ENCODE measurements at places on chromosomes 13 and 19.
A peak's percentile ranks its signal among the peaks of the same experiment; 100 is the strongest.

- no peak for DNase-seq
These were observed 2.2 kb downstream of the DMPK start for GRCh38 chr19:45780146-45780447.

DNA sequence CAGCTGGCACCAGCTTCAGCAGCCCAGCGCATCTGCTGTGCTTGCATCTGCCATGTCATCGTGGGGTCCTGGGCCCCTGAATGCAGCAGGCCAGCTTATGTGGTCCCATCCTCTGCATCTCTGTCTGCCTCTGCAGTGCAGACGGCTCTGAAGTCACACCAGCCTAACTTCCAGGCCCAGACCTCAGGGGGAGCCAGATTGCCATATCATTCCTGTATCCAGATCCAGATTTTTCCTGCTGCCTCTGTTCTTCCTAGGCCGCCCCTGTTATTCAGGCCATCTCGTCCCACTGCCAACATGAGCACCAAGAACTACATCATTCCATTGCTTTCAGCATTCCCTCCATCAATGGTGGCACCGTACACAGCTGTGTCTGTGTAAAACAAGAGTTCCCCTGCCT is 571.6 kb downstream of the UQCRFS1 start:
- no peak for DNase-seq

- DNase-seq = no peak
These were observed 77.5 kb downstream of the C13orf42 start for GRCh38 chr13:51033421-51034185.

DNA sequence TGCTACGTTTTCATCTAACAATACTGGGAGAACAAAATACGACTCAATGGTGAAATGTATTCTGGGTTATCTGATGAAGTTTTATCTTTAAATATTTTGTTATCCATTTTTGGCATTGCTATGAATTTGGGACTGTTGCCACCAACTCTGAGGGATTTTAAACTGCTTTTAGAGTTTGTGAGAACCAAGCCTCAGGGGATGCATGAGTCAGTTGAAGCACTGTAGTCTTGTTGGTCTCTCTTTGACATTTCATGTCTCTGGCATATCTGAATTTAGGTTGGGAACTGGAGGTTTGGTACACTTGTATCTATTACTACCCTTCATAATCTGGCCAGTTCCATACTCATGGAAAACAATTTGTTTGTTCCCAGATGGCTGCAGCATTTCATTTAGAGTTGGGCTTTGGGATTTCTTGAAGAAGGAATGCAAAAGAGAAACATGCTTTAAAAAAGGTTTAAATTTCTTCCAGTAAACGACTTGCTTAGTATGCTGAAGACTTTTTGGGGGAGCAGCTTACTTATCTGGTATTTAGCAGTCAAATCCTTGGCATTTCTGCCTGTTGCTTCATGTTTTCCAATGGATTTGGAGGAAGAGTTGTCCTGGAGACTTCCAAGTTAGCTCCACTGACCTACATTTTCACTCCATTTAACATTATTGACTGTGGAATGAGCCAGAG is 28.9 kb downstream of the ARHGEF7 start:
- no peak for DNase-seq

DNA sequence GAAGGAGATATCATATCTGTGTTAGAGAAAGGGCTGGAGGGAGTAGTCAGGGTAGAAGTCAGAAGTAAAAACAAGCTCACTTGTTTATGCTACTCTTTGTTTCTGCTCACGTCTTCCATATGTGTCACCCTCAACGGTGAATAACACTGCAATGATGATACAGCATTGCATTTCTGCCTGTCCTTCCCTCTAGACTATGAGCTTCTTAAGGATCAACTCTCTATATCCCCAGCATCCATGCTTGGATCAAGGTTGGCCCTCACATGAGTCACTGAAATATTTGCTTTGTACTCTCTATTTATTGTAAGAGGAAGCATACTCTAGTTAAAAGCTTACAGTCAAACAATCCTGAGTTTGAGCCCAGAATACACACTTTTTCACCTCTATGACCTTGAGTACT is 406.0 kb downstream of the RFC3 start:
- no peak for DNase-seq

DNA sequence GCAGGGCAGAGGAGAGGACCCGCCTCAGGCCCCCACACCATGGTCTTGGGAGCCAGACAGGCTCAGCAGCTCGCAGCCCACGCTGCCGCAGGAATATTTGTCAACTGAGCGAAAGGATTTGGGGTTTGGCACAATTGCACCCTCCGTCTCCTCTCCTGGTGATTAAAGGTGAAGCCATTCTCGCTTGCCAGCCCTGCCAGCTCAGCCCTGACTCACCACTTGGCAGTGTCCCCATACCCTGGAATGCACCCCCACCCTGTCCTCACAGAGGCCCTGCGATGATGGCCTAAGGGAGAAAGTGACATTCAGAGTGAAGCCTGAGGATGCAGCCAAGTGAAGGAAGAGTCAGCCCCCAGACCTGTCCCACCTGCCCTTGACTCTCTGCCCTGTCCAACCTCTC is 18.8 kb downstream of the CYTH2 start:
- no peak for DNase-seq

DNA sequence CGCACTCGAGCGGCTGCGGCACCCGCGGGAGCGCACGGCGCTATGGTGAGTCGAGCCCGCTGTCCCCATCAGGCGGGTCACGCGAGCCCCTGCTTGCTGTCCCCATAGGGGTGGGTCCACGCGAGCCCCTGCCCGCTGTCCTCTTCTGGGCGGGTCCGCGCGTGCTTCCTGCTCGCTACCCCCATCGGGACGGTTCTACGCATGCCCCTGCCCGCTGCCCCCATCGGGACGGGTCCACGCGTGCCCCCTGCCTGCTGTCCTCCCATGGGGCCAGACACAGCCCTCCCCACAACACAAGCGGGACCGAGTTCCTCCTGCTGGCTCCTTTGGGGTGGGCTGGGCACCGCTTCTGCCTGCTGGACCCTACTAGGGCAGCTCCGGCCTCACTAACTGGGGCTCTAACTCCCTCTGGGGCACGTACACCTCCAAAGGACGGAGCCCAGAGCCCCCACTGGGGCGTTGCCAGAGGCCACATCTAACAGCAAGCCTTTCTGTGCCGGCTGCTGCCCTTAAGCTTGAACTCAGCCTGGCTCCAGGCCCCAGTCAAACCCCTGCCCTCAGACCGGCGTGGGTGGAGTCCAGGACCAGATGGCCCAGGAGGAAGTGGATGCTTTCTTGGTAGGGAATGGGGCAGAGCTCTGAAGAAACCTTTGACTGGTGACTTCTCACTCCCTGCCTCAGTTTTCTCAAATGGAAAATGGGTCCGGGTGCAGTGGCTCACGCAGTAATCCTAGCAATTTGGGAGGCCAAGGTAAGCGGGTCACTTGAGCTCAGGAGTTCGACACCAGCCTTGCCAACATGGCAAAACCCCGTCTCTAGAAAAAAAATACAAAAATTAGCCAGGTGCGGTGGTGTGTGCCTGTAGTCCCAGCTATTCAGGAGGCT is 722 bp downstream of the COLGALT1 start:
- DNase-seq = peak; percentile 18

GRCh38 chr19:29896802-29897201 is 45.2 kb upstream of the URI1 start:
- DNase-seq = no peak

GRCh38 chr13:22369840-22370239 is 699.0 kb downstream of the FGF9 start:
- no peak for DNase-seq

- peak; percentile 42 for DNase-seq
These were observed 4.0 kb upstream of the NKPD1 start for GRCh38 chr19:45164577-45165335.

GRCh38 chr19:12646551-12646950 is 20.0 kb downstream of the MAN2B1 start:
- no peak for DNase-seq

GRCh38 chr13:46596466-46596865 is 43.5 kb downstream of the LRCH1 start:
- DNase-seq = no peak

GRCh38 chr13:52703482-52703881 is 36.1 kb downstream of the CNMD start:
- no peak for DNase-seq

GRCh38 chr13:26498656-26499601 is 58.6 kb upstream of the WASF3 start:
- DNase-seq = no peak

DNA sequence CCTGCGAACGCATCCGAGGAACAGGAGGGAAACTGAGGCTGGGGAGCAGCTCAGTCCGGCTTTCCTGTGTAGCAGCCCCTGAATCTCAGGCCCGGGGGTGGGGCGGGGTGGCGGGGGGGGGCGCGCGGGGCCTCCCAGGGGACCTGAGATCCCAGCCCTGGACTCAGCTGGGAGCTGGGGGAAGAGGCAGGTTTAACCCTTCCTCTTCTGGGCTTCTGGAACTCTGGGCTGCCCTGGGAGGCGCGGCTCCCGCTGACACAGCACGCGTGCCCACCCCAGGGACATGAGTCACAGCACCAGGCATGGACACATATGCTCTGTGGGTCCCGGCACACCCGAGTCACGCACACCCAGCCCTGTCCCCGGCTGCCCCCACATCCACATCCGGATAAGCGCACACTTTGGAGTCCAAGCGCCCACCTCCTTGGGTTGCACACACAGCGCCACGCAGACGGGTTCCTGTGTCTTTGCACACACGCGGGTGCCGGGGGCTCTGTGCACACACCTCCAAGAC is 3.5 kb upstream of the CIRBP start:
- DNase-seq = no peak

DNA sequence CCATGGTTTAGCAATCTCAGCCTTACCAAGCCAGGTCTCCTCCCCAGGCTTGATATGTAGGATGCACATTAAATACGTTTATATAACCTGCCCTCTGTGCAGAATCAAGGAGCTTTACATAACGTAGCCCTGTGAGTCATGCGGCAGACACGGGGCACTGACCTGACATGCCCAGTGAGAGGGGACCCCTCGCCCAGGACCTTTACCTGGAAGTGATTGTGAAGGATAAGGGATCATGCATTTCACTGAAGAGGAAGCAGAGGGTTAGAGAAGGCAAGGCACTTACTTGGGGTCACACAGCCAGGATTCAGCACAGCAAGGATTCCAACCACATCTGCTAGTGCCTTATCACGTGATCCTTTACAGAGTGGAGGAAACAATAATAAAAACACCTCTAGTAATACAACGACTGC is 18.9 kb upstream of the FOSB start:
- peak; percentile 27 for DNase-seq

DNA sequence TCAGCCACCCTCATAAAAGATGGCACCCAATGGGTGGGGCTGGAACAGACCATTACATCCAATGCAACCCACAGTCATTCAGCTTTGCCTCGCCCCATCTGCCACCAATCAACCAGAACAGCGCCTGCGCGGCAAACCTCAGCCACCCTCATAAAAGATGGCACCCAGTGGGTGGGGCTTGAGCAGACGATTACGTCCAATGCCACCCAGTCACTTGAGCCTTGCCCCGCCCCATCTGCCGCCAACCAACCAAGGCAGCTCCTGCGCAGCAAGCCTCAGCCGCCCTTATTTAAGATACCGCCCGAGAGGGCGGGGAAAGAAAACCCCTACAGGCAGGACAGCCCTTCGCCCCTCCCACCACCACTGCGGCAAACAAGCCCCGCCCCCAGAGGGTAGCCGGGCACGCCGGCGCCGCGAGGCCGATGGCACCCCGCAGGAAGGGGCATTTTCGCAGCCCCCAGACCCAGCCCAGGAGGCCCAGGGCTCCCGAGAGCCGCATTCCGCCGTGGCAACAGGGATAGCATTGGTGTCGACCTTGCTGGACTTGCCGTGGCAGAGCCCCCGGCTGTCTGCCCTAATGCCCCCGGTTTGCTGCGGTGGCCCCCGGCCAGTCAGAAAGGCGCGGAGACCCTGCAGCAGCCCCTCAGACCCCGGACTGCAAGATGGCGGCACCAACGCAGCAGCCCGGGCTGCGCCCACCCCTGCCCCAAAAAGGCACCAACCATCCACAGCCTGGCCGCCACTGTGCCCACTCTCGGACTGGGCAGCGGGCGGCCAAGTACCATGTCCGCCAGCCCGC is 675 bp downstream of the PEG3 start:
- DNase-seq = no peak

GRCh38 chr13:109979228-109979627 is 192.8 kb upstream of the IRS2 start:
- DNase-seq = no peak

DNA sequence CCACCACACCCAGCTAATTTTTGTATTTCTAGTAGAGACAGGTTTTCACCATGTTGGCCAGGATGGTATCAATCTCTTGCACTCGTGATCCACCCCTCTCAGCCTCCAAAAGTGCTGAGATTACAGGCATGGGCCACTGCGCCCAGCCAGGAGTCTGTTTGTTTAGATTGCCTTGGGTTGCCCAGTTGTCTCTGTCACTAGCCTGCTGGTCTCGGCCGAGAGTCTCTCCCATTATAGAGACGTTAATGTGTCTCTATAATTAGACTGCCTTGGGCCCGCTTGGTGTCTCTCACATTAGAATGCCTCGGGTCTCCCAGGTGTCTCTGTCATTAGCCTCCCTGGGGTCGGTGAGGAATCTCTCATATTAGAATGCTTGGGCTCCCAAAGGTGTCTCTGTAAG is 1533.6 kb downstream of the UQCRFS1 start:
- DNase-seq = no peak

DNA sequence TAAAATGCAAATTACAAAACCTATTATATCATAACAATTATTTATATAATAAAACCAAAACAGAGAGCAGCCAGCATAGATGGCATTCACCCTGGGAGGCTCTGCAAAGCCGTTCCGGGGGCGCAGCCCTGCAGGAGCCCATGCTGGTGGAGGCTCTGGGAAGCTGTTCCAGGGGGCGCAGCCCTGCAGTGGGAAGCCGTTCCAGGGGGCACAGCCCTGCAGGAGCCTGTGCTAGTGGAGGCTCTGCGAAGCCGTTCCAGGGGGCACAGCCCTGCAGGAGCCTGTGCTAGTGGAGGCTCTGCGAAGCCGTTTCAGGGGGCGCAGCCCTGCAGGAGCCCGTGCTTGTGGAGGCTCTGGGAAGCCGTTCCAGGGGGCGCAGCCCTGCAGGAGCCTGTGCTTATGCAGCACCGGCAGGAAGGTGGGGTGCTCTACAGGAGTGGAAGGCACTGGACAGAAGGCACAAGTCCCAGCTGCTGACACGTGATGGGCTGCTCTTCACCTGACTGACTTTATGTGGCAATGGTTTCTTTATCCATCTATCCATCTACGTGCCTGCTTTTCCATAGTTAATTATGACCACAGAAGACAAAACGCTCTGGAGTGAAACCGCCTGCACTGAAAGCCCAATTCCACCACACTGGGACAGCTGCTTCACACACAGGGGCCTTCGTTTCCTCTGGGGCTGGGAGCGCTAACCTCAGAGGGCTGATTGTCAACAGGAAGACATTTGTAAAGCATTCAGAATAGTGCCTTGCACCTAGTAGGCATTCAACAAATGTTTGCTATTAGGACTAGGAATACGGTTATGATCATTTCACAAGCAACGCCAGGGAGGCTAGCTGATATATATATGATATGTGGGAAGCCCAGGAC is 23.7 kb downstream of the PCID2 start:
- DNase-seq = peak; percentile 49

DNA sequence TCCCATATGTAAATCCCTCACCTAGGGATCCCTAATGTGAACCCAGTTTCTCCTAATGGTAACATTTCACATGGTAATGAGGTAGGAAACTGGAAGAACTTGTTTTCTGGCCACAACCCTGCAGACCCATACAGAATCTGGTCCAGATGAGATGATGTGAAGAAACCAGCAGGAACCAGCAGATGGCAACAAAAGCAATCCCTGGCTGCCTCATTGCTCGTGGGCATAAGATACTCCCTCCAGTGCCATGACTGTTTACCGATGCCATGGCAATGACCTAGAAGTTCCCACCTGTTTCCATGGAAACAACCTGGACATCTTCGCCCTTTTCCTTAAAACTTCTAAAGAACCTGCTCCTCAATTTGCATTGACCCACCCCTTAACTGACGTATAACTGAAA is 1.4 kb upstream of the CD209 start:
- no peak for DNase-seq
